Activated CD4-positive, alpha-beta memory T cell treated with anti-CD3 and anti-CD28 coated beads, Interleukin-2, amount 10 ng/mL, durations not matched to agents 7 days and 5 days (primary cell): ENCODE measurements at places on chromosomes 6 and 20. TPM values are rescaled to one million over a fixed set of nuclear protein-coding genes. Genes with fewer than 3 reads are reported as not detected.

SYNE1 gene
- total RNA-seq, result 86.8 TPM

BHLHE23 gene
- not detected for total RNA-seq

KIAA0408 gene
- 11.6 TPM for total RNA-seq

OSER1 gene
- 30.8 TPM for total RNA-seq

DNA sequence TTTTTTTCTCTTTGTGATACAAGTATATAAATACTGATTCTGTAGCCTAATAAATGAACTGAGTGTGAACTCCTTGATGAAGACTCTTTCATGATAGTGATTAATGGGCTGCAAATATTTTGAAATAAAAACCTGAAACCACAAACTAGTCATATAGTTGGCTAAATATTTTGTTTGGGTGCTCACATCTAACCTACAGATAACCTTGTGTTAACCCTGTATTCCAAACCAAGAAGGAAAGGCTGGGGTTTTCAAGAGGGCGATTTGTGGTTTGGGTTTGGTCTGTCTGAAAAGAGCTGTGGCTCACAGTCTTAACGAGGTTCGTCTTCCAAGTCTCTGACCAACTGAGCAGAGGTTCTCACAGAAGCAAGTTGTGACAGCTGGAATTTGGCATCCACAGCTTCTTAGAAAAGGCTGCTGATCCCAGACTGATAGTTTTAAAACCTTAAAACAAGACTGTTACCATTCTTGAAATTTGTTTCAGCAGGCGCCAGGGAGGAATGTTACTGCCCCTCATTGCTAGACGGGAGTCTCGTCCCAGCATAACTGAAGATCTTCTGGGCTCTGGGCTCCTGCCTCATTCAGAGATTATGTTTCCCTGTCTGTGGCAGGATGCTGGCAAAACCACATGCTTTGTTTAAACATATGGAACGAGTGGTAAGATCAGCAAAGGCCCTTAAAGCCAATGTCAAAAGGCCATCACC is 736.4 kb upstream of the MARCKS start:
- DNase-seq, result no peak

DNA sequence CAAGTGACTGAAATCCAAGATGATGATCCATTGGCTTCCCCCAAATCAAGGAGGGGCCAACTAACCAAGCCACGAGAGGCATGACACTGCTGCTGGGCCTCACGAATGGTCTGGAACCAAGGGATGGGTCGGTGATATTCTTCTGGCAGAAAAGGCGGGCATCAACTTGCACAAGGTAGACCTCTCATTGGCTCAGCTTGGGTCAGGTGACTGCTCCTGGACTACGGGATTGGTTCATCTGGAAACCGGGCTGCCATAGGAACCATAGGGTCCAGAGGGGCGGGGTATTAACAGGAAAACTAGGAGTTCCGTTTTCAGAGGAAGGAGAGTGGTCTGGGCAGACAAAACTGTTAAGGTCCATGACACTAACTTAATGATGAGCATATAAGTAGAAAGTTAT is 100.9 kb downstream of the TFAP2C start:
- DNase-seq, result no peak

DNA sequence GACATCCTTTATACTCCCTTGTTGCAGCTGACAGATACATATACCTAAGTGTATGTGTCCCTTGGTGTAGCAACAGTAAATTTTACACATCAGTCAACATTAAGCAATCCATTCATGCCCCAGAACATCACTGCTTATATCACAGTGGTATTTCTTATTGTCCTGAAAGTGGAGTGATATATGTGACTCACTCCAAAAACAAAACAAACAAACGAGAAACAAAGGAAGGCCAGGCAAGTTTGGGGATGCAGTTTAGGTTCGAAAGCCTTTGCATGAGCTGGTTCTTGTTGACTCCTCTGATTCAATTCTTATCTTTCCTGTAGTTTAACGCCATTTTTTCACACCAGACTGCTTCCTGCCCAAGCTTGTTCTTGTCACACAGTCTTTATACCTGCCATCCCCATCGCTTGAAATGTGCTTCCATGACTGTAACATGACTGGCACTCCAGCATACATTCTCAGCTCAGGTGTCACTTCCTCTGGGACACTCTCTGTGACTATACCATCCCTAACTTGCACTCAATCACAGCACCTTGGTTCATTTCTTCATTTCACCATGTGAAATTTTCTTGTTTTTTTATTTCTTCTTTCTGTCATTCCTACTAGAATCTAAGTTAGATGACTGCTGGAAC is 125.0 kb upstream of the TSHZ2 start:
- no peak for DNase-seq

- no peak for DNase-seq
Measured at GRCh38 chr6:164845773-164846172, 463.6 kb downstream of the C6orf118 start.

DNA sequence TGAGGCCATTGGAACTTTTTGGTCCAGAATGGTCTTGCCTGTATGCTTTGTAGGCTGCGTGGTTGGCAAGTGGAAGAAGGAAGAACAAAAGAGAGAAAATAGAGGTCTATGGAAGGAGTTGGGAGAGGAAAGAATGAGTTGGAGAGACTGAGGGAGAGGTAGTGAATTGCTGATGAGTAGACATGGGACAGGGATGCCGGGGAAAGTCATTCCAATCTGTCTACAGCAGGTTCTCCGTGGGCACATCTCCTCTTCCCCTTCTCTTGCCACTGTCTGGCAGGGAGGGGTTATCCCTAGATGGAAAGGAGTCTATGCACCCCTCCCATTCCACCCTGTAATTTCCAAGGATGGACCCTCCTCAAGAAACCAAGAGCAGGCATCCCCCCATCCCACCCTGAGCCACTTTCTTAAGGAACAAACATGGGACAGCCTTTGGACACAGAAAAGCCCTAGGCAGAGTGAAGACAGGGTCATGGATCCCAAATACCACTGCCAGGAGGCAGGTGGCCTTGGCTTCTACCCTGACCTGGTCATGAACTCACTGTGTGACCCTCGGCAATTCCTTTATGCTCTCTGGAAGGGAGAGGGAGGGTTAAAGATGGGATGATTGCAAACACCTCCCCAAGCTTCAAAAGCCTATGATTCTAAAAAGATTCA is 196.9 kb downstream of the LRFN2 start:
- DNase-seq, result peak; percentile 8

GRCh38 chr6:110882824-110883554 is 8.4 kb downstream of the AMD1 start:
- DNase-seq, result no peak

DNA sequence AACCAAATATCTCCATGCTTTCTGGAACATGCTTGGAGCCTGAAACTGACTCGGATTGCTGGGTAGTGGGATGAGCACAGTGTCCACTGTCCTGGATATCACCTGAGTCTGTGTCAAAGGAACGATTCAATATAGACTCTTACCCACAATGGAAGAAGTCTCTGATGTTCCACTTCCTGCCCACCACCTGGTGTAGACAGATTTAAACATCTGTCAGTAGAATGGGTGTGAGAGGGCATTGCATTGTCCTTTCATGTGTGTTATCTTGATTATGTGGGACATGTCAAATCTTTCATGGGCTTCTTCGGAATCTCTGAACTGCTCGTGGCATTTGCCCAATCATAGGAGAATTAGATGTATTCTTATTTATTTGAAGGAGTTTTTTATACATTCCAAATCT is 20.8 kb downstream of the ULBP3 start:
- DNase-seq, result no peak

GRCh38 chr6:105301756-105302616 is 100.9 kb downstream of the PREP start:
- DNase-seq, result no peak

DNA sequence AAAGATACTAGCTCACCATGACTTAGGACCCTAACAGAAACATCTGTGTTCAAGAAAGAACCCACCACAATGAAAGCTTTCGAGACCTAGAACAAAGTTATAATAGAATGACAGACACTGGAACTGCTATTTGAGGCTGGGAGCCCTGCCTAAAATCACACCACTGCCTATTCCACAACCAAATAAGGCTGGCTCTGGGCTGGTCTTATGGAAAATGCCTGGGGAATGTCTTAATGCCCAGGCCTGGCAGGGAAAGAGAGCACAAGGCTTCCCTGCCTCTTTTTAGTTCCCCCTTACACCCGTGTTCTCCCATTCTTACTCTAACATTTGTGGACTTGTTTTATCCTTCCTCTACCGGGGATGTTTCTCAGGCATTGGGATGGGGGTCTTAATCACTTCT is 5.6 kb upstream of the METTL24 start:
- DNase-seq, result no peak

GRCh38 chr20:23654000-23654399 is 16.2 kb upstream of the CST3 start:
- no peak for DNase-seq

DNA sequence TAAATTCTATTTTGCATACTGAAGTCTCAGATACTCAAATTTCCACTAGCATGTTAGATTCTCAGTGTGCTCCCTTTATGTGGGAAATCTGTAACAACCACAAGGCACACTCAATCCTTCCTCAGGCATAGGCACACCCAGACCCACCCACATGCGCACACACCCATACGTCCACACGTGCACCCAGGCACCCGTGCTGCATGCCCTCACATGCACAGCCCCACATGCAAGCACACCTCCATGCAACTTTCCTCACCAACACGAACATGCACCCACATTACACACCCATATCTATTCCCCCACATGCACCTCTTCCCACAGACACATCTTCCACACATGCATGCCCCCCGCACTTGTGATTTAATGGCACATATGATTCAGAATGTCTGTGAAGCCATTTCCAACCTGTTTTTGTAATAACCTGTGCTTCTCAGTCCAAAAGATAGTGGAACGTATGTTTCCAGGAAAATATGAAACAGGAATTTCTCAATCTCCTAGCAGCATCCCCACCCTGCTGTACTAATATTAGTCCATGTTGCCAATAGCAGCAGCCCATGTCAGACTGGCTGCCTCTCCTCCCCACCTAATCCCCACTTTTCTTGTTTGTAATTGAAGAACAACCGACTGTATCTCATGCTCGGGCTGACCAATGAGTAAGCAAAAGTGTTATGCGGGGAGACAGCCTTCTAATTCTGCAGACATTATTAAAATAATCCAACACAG is 11.3 kb upstream of the CYP24A1 start:
- DNase-seq, result no peak

GRCh38 chr6:66376001-66376400 is 669.0 kb upstream of the EYS start:
- no peak for DNase-seq

- no peak for DNase-seq
Measured at GRCh38 chr6:1402868-1403267, 13.5 kb downstream of the FOXF2 start.

DNA sequence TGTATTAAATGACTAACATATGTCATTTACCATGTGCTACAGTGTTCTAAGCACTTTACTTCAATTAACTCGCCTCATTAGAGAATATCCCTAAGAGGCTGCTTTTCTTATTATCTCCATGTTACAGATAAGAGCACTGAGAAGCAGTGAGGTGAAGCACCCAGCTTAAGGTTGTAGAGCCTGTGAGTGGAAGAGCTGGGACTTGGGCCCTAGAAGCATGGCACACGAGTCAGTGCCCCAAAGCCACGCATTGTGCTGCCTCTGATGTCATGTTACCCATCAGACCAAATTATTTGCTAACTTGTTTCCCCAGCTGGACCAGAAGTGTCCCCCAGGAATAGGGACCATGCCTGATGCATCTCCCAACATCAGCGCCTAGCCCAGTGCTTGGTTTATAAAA is 34.1 kb downstream of the POFUT1 start:
- DNase-seq, result no peak

DNA sequence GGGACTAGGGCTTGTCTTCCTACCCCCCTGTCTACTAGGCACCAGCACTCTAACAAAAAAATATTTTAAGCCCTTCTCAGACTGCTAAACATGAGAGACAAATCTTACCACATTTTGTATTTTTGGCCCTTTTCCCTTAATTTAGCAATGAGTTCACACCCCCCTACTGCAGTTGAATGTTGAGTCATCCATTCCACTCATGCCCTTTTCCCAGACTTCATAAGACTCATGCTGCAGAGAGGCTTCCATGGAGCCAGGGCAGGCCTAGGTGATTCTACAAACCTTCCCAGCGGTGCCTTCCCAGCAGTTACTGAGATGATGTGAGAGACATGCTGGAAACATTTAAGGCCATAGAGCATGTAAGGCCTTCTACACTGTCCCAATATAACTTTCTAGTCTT is 53.9 kb downstream of the PXDC1 start:
- DNase-seq, result no peak

DNA sequence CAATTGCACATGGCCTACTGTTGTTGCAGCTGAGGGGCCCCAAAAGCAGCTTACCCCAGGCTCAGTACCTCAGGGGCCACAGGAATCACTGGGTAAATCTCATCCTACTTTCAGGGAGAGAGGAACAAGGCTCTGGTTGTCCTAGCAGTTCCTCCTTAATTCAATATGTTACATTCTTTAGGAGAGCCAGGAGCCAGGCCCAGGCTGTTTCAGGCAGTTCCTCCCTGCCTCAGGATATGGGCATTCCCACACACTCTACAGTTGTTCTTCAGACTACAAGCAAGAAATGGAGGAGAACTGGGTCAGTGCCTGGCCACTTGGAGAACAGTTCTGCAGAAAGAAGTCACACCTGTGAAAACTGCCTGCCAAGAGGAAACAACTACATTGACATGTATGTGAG is 9.6 kb upstream of the BTN3A2 start:
- DNase-seq, result no peak

DNA sequence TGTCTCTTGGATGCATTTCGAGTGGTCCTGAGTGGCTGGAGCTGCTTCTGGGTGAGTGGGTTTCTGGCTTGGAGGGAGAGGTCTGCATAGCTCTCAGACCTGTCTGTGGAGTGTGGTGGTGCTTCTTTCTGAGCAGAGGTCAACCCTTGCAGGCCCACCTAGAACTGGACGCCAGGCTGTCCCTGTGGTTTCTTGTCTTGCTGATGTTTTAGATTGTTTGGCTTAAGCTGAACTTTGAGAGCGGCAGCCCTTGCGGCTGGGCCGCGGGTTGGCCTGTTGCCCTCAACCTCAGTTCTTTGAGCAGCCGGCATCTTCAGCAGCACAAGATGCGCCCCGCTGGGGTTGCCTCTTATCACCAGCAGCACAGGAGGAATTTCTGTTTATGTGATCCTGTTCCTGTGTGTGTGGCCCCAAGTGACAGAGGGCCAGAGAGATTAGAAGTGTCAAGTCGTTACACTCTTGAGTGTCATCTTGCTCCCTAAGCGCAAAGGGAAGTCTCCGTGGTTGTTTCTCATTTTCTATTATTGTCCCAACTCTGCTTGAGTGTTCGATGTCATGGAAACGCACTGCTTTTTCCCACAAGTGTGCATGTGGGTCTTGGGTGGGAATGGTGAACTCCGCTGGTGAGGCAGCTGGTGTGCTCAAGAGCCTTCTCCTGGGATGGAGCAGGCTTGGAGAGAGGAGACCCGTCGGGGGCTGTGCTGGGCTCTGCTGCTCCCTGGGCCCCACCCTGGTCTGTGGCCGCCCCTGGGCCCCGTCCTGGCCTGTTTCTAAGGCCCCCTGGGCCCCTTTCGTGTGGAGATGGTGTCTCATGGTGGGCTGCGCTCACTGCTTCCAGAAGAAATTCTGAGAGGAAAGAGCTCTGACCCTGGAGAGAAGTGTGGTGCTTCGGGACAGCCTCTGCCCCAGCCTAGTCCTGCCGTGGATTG is 20.1 kb upstream of the SLC22A1 start:
- DNase-seq, result no peak

DNA sequence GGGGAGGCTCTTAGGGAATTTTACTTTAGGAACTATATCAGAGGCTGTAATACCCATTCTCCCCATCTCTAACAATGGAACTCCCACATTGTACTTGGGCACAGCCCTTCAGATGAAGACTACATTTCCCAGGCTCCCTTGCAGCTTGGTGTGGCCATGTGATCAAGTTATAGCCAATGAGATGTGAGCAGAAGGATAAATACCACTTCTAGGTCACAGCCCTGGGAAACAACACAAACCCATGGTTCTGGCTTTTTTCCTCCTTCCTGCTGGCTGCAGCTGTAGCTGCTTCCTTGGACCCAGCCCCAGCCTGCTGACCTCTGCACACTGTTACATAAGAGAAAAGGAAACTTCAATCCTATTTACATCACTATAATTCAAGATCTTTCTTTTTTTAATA is 445.9 kb upstream of the JARID2 start:
- DNase-seq, result peak; percentile 22
